Stimulated activated CD4-positive, alpha-beta T cell treated with anti-CD3 and anti-CD28 coated beads, TNF-alpha, amount 100 ng/mL, for 24 hours (primary cell): ENCODE measurements at places on chromosomes 2 and 18.

GRCh38 chr2:225042800-225043167, 516 bp upstream of the DOCK10 start:
- DNase-seq: no peak

- no peak for DNase-seq
These were observed 69.0 kb upstream of the DSG1 start for GRCh38 chr18:31248783-31249521.

GRCh38 chr2:99640635-99641151, 150.9 kb upstream of the REV1 start:
- no peak for DNase-seq

DNA sequence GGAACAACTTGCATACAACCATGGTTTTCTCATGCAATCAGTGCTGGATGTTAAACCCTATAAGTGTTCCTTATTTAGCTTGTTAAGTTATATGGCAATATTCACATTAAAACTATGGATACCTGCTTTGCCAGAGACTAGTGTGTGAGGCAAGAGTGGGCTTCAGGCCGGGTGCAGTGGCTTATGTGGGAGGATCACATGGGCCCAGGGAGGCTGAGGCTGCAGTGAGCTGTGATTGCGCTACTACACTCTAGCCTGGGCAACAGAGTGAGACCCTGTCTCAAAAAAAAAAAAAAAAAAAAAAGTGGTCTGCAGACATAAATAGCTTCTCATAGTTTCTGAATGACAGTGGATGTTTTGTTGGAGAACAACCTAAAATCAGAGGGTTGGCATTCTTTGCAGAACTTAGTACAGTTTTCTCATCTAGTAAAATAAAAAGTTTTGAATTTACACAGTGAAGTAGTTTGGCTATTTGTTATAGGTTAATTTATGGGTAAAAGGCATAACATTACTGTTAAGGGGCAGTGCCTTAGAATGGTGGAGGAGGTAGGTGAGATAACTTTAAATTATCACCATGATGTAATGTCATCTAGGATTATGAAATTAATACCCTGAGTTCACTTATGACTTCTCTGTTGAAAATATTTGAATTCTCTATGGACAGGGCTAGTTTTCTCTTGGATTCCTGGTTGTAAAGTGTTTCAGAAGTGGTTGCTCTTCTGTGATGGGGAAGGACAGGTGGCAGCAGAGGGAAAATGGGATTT, 5.3 kb downstream of the CERS6 start:
- DNase-seq: no peak

DNA sequence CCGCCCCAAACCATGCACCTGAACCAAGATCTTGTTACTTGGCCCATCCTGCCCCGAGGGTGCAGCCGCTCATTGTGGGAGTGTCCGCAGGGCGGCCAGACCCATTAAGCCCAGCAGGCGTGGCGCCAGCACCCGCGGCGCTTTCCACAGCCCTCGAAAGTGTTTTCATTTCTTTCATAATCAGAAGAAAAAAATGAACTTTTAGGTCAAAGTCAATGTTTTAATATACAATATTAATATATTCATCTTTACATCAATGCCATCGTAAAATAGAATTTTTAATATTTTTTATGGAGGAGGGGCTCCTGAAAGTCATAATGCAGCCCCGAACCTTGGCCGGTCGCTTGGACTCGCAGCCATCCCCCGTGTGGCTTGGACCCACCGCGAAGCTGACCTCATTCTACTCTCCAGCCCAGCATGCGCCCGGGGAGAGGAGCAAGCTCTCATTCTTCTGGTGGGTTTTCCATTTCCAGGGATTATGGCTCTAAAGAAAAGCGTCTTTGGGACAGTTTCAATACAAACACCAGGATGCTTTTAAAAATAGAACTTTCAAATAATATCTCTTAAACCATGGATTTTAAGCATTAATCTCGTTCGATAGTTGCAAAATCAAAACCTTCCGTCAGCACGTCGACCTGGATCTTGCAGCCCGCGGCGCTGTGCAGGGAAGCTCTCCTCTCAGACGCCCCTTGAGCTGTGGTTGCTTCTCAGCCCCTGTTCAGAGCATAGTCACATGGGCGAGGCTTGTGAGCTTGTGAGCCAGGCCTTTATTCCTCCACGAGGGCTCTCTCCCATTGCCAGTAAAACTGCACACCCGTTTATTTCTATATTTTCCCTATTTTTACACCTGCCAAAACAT, 17.2 kb upstream of the ASB1 start:
- no peak for DNase-seq

- DNase-seq: no peak
These were observed 750.4 kb upstream of the FAM98A start for GRCh38 chr2:34349527-34349926.

GRCh38 chr2:47128705-47129104, 26.4 kb downstream of the STPG4 start:
- DNase-seq: no peak

DNA sequence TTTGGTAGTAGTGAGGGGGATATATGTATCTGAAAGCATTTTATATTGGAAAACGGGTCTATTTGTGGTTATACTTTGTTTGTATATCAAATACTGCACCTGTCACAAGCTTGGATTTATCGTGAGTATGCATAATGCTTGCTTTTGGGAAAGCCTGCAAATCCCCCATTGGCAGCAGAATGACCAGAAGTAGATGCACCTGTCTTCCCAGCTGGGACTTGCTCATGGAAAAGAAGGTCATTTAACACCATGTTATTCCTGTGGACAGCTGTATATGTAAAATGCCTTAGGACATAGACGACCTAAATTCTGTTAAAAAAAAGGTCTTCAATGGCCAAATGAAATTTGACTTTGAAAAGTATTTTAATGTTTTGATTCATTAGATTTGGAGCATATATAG, 599.4 kb downstream of the XIRP2 start:
- DNase-seq: no peak

DNA sequence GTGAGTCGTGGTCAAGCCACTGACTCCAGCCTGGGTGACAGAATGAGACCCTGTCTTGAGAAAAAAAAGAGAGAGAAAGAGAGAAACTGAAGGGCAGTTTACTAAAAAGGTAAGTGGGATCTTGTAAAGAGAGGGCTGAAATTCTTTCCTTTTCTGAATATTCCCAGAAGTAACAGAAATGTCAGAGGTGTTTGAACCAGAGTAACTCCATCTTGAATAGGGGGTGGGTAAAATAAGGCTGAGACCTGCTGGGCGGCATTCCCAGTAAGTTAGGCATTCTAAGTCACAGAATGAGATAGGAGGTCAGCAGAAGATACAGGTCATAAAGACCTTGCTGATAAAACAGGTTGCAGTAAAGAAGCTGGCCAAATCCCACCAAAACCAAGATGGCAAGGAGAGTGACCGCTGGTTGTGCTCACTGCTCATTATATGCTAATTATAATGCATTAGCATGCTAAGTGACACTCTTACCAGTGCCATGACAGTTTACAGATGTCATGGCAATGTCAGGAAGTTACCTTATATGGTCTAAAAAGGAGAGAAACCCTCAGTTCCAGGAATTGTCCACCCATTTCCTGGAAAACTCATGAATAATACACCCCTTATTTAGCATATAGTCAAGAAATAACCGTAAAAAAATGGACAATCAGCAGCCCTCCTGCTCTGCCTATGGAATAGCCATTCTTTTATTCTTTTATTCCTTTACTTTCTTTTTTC, 1334.3 kb upstream of the ZEB2 start:
- no peak for DNase-seq

DNA sequence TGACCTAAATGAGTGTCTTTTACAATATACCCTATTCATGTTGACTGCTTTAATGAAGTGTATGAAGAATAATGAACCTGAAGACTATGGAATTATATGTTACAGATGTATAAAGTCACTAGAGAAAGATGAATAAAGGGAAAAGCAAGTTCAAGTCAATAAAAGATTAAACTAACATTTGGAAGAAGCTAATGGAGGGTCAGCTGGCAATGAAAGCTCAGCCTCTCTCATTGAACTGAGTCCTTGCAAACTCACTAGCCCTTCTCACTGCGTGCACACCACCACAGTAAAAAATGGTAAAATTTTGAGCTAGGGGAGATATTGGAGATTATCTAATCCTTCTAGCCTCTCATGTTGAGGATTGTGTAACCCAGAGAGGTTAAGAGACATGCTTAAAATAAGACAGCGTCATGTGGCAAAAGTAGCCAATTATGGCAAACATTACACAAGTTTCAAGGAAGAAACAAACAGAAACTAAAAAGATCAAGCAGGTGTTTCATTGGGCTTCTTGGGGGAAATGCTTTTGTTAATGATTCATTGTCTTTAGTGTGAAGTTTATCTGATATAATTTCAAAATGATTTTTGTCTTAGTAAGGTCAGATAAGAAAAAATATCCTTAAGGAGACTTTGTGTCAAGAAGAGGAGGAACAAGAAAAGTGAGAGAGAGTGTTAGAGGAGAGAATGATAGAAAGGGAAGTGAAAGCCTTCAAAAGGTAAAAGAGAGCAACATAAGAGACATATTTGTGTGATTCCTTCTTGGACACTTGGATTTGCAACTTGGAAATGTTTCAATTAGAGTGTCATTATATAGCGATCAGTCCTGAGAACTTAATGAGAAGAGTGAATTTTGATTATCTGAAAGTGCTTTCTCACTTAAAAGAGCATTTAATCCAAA, 893.7 kb upstream of the FAM98A start:
- DNase-seq: no peak

- no peak for DNase-seq
These were observed 41.2 kb upstream of the ATG16L1 start for GRCh38 chr2:233210281-233210680.

DNA sequence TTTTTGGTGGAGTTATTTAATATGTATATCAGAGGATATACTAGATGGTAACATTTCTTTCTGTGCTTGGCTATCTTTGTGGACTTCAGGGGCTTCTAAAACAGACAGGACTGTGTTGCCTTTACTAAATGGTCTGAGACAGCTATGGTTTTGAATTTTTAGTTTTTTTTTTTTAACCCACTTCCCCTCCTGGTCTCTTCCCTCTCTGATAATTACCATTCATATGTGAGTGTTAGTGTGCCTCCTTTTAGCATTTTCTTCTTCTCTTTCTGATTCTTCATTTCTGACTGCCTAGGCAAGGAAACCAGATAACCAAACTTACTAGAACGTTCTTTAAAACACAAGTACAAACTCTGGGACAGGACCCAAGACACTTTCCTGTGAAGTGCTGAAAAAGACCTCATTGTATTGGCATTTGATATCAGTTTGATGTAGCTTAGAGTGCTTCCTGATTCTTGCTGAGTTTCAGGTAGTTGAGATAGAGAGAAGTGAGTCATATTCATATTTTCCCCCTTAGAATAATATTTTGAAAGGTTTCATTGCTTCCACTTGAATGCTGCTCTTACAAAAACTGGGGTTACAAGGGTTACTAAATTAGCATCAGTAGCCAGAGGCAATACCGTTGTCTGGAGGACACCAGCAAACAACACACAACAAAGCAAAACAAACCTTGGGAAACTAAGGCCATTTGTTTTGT, 52.7 kb downstream of the SMAD4 start:
- DNase-seq: no peak

- no peak for DNase-seq
These were observed 38.1 kb downstream of the TMEM37 start for GRCh38 chr2:119469661-119470297.

- no peak for DNase-seq
These were observed 18.7 kb downstream of the PCARE start for GRCh38 chr2:29055601-29056000.

GRCh38 chr18:23631746-23632145, 31.0 kb downstream of the ANKRD29 start:
- no peak for DNase-seq

DNA sequence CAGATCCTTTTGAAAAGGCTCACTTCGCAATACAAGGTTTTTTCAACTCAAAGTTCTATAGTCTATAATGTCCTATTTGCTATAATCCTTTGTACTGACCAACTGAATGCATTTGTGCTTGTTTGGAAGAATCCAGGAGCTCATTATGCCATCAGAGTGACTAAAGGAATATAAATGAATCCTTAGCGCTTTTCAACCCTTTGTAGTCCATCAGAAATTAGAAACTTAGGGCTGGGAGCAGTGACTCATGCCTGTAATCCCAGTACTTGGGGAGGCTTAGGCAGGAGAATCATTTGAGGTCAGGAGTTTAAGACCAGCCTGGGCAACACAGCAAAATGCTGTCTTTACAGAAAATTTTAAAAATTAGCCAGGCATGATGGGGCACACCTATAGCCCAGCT, 330.2 kb upstream of the CHAC2 start:
- no peak for DNase-seq

DNA sequence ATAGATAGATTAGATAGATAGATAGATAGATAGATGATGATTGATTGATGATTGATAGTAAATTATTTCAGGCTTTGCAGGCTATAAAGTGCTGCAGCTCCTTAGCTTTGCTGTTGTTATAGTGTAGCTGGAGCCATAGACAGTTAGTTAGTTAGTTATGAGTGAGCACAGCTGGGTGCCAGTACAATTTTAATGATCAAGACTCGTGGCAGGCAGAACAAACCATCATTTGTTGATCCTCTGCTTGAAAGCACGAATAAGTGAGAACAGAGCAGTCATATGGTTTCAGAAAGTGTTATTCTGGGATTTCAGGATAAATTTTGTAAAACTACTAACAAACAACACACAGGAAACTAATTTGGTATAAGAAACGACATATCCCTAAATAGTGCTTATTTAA, 53.9 kb downstream of the THOC1 start:
- no peak for DNase-seq

GRCh38 chr2:140863713-140864112, 1267.1 kb downstream of the LRP1B start:
- DNase-seq: no peak

DNA sequence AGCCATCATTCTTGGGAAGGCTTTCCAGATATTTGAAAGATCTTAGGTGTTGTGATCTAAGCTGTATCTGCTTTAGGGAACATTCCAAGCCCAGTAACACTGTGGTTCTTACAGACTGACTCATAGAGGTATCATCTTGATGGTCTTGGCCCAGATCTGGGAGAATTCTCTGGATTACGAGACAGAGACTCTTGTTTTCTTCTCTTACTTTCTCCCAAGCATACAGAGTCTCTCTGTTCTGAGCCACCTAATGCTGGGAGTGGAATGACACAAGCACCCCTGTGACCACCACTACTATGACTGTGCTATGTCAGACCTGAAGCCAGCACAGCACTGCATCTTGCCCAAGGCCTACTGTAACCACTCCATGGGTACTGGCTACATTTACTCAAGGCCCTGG, 81.0 kb upstream of the EPAS1 start:
- DNase-seq: no peak

GRCh38 chr18:69890558-69890957, 57.1 kb downstream of the CD226 start:
- DNase-seq: no peak

GRCh38 chr2:12428786-12429185, 287.9 kb upstream of the TRIB2 start:
- no peak for DNase-seq

GRCh38 chr2:164032995-164033394, 297.2 kb upstream of the FIGN start:
- DNase-seq: no peak

- no peak for DNase-seq
These were observed 301.2 kb downstream of the AGPS start for GRCh38 chr2:177693658-177694339.

DNA sequence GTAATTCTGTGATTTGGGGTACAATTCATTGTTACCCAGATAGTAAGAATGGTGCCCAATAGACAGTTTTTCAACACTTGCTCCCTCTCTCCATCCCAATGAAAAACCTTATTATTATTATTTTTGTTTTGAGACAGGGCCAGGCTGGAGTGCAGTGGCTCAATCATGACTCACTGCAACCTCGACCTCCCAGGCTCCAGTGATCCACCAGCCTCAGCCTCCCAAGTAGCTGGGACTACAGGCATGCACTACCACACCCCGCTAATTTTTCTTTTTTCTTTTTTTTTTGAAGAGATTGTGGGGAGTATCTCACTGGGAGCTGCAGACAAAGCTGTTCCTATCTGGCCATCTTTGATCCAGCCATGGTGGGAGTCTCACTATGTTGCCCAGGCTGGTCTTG, 7.2 kb downstream of the TGFA start:
- no peak for DNase-seq
